Activated naive CD4-positive, alpha-beta T cell treated with anti-CD3 and anti-CD28 coated beads, Interleukin-2, amount 50 U/mL, for 72 hours (primary cell): ENCODE measurements at places on chromosomes 12 and 14. TPM values are rescaled to one million over a fixed set of nuclear protein-coding genes. Genes with fewer than 3 reads are reported as not detected.

Gene GPR135
- total RNA-seq = 2.1 TPM

Gene ZDHHC22
- not detected for total RNA-seq

Gene KLRC4
- total RNA-seq = not detected

Gene SERPINA10
- total RNA-seq = not detected

Gene IL31
- 0.87 TPM for total RNA-seq

Gene TRIM9
- total RNA-seq = 3.1 TPM

Gene SLC25A47
- 0.23 TPM for total RNA-seq

Gene HCAR1
- total RNA-seq = 1.8 TPM

Gene TTC9
- total RNA-seq = 6.2 TPM

Gene TRAF3
- total RNA-seq = 54.9 TPM

- no peak for DNase-seq
These were observed 29.9 kb upstream of the YBX3 start for GRCh38 chr12:10753059-10753458.

- DNase-seq = no peak
These were observed 241.5 kb downstream of the GXYLT1 start for GRCh38 chr12:41903014-41903708.

GRCh38 chr14:103019826-103020225 lies 37.5 kb downstream of the CDC42BPB start:
- DNase-seq = no peak

DNA sequence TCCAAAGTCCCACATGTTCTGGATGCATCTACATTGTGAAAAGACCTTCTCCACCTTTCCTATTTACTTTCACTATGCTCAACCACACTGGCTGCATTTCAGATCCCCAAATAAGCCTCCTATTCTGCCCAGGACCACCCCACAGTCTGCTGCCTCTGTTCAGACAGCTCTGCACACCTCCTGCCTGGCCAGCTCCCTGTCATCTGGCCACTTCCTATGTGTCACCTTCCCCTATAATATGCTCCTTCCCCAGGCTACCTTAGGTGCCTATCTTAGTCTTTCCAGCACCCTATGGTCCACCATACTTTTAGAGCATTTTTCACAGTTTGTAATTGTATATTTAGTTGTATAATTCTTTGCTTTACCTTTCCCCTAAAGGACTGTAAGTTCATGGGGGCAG lies 50.5 kb downstream of the IFNG start:
- DNase-seq = no peak

- no peak for DNase-seq
These were observed 18.8 kb upstream of the NR4A1 start for GRCh38 chr12:52032446-52032803.

GRCh38 chr12:81114226-81114625 lies 36.3 kb downstream of the ACSS3 start:
- DNase-seq = no peak

DNA sequence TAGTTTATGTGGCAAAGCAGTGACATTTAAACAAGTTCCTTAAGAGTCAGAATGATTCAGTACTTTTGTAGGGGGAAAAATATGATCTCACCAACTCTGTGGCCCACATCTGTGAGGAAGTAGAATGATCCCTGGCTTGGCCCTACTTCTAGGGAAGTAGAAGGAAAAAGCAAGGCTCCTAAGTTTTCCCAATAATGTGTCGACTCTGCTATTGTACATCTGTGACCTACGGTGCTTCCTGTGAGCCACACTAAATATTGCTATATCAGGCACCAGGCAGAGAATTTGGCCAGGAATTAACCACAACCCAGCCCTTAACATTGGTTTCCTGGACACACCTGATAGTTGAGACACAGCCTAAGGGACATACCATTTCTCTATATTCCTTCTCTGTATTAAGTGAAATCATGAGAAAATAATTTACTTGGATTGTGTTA lies 9.3 kb upstream of the NID2 start:
- DNase-seq = no peak

GRCh38 chr12:67752226-67752732 lies 103.7 kb downstream of the DYRK2 start:
- DNase-seq = no peak

GRCh38 chr12:130817804-130818203 lies 21.2 kb downstream of the STX2 start:
- DNase-seq = no peak

DNA sequence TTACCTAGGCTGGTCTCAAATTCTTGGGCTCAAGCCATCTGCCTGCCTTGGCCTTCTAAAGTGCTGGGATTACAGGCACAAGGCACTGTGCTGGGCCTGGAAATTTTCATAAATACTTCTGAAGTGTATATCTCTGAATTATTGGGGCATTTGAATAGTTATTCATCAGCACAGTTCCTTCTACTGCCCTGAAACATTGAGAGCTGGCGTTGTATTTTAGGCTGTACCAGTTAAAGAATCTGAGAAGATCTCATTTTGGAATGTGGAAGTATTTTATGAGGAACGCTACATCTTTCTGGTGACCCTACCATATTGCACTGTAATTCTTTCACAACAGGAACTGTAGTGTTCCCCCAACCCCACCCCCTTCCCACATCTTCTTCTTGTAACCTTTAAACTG lies 349.0 kb upstream of the RGS6 start:
- DNase-seq = no peak

GRCh38 chr12:109680264-109681005 lies 33.2 kb upstream of the FAM222A start:
- no peak for DNase-seq

- DNase-seq = no peak
These were observed 13.7 kb downstream of the TRMT61A start for GRCh38 chr14:103542605-103543088.

DNA sequence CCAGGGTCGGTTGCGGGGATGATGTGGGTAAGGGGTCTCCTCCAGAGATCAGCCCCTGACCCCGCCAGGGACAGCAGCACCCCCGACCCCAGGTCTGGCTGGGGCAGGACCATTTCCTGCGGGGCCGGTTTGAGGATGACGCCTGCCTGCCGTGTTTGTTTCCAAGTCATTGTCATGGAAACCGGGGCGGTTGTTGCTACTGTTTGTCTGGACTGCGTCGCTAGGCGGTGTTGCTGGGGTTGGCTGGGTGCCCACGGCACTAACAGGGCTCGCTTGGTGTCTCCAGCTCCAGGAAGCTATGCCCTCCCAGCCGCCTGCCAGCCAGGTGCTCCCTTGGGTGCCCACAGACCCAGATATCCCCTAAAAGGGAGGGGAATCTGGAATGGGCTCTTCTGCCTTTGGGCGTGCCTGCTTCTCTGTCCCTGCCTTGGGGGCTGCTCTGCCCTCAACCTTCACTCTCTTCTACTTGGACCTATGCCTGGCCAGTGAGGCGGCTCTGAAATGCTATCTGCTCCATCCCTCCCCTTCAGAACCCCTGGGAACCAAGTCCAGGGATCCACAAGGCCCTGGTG lies 4.7 kb upstream of the CRIP1 start:
- peak; percentile 92 for DNase-seq

GRCh38 chr12:57390174-57390573 lies 40.7 kb downstream of the R3HDM2 start:
- no peak for DNase-seq

DNA sequence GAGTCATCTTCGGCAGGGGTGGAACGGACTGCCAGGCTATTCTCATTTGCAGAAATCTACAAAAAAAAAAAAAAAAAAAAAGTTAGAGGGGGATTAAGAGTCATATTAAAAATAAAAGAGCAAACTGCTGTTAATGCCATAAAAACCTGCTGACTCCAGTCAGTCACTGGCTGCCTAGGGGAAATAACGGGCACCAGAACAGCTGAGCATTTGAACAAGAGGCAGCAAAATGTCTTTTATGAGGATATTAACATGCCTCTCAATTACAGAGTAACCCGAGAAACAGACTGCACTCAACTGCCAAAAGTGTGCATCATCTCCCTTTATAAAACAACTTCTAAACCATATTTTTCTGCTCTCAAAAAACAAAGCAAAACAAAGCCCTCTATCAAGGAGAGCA lies 28.7 kb upstream of the CERS5 start:
- DNase-seq = no peak

DNA sequence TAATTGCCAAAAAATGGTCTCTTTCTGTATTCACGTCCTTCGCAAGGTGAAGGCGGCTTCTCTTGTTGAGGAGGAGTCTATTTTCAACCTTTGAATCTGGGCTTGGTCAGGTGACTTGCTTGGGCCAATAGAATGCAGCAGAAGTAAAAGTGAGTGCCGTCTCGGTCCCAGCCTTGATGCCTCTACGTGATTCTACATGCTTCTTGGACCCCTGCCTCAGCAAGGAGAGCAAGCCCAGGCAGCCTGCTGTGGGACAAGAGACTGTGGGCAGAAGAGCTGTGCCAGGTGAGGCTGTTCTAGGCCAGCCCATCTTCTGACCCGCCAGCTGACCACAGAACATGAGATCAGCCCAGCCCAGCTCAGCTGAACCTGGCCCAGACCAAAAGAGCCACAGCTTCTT lies 39.1 kb upstream of the CCDC63 start:
- DNase-seq = no peak

DNA sequence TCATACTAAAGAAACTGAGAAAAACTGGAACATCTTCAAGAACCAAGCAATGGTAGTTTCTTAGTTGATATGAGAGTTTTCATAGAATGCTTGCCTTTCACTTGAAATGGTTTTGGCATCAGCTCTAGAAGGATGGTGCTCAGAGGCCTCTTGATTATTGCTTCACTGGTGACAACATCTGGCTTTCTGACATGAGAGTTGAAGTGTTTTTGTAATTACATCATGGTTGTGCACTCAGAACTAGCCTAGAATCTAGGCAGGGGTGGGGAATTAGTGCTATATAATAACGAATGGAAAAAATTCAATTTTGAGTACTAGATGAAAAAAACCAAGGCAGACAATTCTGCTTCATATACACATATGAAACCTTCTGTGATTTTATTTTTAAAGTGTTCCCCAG lies 172.8 kb upstream of the LMNTD1 start:
- DNase-seq = no peak

DNA sequence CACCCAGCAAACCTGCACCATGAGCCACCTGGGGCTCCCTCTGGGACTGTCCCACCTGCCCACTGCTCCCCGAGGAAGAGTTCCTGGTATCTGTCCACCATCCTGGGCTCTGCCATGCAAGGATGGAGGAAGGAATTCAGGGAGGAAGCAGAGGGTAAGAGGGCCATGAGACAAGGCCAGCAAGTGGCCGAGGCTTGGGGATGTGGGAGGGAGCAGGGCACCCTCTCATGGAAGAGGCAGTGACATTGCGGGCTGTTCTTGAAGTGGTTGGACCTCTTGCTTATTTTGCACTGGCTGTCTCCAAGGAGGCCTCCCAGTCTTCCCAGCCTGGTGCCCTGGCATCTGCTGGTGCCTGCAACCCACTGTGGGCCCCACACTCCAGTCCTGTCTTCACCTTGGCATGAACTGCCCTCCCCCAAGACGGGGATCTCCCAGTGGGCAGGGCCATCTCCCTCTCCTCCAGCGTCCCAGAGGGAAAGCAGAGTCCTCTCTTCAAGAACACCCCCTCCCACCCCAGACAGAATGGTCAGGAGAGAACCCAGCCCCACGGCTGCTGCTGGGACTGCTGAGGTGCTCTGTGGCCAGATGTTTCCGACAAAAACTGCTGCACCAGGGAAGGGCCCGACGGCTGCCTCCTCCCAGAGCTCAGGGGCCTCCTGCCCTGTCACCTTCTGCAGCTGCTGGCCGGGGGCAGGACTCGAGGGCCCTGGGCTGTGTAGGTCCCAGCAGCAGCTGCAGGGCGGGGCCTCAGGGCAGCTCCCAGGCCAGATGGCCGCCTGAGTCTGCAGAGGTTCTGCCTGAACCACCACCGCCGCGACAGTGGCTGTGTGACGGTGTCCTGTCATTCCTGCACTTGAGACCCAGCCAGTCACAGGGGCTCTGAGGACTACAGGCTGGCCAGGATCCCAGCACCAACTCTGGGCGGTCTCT lies 1.8 kb upstream of the AKT1 start:
- DNase-seq = no peak

GRCh38 chr12:96400631-96401075 lies 414 bp upstream of the CDK17 start:
- no peak for DNase-seq

DNA sequence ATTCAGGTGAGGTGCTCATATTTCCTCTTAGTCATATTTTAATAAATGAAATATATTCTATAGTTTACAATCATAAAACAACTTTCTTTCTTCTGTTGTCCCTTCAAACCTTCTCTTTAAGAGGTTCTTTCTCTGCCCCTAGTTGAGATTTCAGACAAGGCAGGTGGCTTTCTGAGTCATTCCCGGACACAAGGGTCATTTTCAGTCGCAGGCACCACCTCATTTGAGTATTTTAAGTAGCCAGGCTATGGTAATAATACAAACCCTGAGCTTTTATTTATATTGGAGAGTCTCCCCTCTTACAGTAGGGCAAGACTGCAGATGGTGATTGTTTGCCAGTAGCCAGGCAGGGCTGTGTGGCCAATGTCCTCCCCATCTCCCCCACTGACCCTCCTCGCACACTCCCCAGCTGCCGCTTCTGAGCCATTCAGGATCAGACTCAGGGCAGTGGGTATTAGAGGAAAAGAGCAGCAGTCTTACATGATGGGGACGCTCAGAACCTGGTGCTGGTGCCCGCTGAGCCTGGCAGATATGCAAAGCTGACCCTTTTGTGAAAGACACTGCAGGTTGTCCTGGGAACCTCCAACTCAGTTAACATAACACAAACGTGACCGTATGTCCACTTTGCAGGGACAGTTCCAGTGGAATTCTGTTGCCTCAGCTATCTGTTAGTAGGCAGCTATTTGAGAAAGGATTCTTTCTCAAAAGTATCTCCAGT lies 101.1 kb upstream of the BCL2L14 start:
- no peak for DNase-seq

DNA sequence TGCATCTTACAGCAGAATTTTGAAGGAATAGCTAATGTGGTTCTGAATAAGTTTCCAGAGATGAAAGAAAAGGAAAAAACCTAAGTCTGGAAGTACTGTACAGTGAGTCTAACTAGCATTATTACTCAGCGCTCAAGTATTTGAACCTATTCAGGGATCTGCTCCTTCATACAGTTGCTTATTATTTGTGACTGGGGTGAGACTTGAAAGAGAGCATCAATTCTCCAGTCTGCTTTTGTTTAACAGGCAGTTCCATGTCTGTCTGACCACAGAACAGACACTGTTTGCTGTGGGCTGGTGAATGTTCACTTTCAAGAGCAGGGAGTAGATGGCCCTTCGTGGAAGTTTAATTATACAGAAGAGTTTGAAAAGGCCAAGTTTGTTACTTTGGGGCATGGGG lies 9.3 kb downstream of the ETV6 start:
- no peak for DNase-seq

- DNase-seq = no peak
These were observed 87.8 kb upstream of the EEA1 start for GRCh38 chr12:93016752-93017350.

- DNase-seq = peak; percentile 28
These were observed 2.5 kb downstream of the MYH7 start for GRCh38 chr14:23432946-23433345.

DNA sequence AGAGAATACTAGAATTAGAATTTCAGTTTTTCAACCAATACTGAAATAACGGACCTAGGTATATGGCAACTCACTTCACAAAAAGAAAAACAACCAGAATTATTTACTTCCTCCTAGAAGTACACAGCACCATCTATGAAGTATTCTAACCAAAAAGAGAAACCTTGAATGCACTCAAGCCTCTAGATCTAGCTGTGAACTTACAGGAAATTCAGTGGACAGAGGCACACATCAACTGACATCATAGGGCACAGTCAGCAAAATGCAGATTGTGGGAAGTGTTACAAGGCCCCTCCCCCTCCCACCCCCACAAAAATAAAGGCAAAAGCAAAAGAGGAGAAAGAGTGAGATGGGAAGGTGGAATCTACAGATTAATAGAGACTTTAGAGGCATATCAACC lies 102.4 kb downstream of the TMTC1 start:
- no peak for DNase-seq
